ENCODE measurements at places on chromosomes 2 and 18. TPM values are rescaled to one million over a fixed set of nuclear protein-coding genes. Genes with fewer than 3 reads are reported as not detected.

LYG1 gene
- total RNA-seq: 1.1 TPM

ALK gene
- not detected for total RNA-seq

MREG gene
- 1.1 TPM for total RNA-seq

SNED1 gene
- total RNA-seq: 11.0 TPM

ATRAID gene
- total RNA-seq: 246 TPM

MTCL1 gene
- total RNA-seq: 15.4 TPM

SAG gene
- not detected for total RNA-seq

CAVIN2 gene
- 13.0 TPM for total RNA-seq

RAMP1 gene
- 259 TPM for total RNA-seq

UBXN4 gene
- 57.8 TPM for total RNA-seq

HOXD8 gene
- total RNA-seq: 11.8 TPM

SP110 gene
- 12.6 TPM for total RNA-seq

PLEK gene
- total RNA-seq: not detected

SERPINB12 gene
- not detected for total RNA-seq

STK11IP gene
- 13.0 TPM for total RNA-seq

SLC4A3 gene
- total RNA-seq: 5.7 TPM

ARHGAP25 gene
- total RNA-seq: 9.4 TPM

SP140 gene
- total RNA-seq: 1.2 TPM

ST6GAL2 gene
- total RNA-seq: 0.58 TPM

PTPRM gene
- 29.6 TPM for total RNA-seq

DNAJC5G gene
- not detected for total RNA-seq

RTP5 gene
- total RNA-seq: not detected

LRATD1 gene
- 3.5 TPM for total RNA-seq

PER2 gene
- total RNA-seq: 4.0 TPM

KCNE4 gene
- total RNA-seq: 0.18 TPM

GREB1 gene
- total RNA-seq: 0.18 TPM

CCDC178 gene
- 2.0 TPM for total RNA-seq

AGXT gene
- total RNA-seq: not detected

CPLX4 gene
- not detected for total RNA-seq

GTF2A1L gene
- total RNA-seq: not detected

EFHD1 gene
- total RNA-seq: not detected

RNF152 gene
- 4.3 TPM for total RNA-seq

ABHD1 gene
- total RNA-seq: not detected

METTL4 gene
- total RNA-seq: 11.5 TPM
